ENCODE measurements at places on chromosomes 6 and 20.
A peak's percentile ranks its signal among the peaks of the same experiment; 100 is the strongest.

- DNase-seq = no peak
Measured at GRCh38 chr6:10177704-10178103, 237.2 kb downstream of the TFAP2A start.

- no peak for DNase-seq
Measured at GRCh38 chr6:69580706-69581105, 216.1 kb downstream of the LMBRD1 start.

DNA sequence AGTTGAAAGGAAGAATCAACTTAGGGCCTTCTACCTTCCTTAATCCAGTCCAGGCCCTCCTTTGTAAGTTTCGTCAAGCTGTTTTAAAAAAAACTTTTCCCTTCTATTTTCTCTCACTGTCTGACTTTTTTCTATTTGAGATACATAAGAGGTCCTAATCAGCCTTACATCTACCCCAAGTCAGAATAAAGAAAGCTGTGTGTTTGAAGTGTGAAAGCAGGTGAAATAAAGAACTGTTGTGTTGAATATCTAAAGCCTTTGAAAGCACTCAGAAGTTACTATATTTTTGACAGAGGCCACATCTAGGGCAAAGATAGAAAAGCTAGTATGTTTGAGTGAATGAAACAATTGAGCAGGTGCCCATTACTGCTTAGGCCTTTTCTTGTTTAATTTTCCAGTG, 35.5 kb downstream of the SH3BGRL2 start:
- DNase-seq = no peak

- DNase-seq = no peak
Measured at GRCh38 chr6:15608396-15608795, 54.4 kb downstream of the DTNBP1 start.

DNA sequence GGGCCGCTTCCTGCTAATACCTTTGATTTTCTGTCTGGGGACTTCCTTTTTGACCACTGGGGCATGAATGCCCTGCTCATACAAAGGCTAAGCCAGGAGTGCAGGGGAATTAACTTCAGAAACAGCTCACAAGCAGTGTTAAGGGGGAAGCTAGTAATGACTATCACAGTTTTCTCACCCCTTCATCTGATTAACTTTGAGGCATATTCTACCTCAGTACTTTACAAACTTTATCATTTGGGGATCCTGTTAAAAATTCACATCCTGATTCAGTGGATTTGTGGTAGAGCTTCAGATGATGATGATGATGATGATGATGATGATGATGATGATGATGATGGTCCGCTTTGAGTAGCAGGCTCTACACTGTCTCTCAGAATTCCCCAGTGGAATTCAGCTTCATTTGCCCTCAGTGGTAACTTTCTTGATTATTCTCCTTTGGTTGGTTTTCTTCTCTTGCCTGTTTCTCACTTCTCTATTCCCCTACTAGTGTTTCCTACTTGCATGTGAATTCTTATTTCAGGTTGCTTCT, 78.4 kb upstream of the TMEM170B start:
- DNase-seq = no peak

- no peak for DNase-seq
Measured at GRCh38 chr6:132465530-132466485, 47.1 kb downstream of the STX7 start.

DNA sequence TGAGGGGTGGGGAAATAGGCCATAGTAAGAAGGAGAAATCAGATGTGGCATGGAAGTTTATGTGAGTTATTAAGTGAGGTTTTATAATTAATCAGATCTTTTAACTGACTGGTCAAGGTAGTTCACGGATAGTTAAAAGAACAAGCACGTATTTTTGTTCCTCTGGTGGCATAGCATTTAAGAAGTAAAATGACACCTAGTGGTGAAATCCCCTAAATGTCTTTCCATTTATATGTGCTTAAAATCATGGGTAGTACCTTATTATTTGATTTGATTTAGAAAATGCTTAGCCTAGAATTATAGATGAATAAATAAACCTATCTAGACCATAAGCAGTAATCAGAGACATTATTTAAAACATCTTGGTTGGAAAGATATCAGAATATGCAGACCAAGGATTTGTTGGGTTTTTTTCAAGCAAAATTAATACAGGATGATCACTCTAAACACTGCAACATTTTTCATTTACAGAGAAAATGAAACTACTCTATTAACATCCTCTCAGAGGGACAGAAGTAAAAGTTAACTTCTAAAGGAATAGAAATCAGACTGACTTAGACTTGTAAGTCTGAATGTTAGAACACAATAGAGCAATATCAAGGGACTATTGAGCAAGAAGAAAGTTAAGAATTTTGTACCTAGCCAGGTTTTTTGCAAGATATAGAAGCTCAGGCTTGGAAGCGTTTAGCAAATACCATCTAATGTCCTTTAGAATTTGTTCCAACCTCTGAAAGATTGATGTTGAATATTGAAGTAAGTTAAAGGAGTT, 81.1 kb downstream of the STXBP5 start:
- DNase-seq = no peak

DNA sequence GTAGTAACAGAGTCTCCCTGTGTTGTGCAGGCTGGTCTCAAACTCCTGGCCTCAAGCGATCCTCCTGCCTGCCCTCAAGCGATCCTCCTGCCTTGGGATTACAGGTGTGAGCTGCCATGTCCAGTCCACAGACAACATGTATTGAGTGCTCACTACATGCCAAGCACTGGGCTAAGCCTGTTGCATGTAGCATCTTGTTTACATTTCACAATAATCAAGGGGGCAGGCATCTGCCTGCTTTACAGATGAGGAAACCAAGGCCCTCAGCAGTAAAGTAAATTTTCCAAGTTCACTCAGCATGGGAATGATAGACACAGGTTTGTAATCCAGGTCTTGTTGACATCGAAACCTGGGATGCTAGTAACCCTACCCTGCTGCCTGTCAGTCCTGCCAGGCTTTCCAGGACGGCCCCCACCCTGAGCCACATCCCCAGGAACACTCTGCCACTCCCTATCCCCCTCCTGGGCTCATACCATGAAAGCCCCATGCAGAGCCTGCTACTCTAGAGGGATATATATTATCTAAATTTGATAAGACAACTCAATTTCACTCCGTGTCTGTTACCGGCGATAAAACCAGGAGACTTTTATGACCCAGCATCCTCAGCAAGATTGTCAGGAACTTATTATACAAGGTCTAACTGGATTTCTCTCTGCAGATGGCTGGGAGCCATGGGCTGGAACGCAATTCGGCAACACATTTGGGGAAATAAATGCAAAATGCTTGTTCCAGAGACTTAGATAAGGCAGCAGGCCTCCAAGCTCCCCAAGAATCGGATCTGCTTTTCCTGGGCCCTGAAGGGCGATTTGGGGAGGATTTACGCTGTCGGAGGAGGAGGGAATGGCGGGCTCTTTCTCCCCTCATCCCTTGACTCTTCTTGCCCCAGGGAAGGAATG, 30.4 kb downstream of the CD40 start:
- DNase-seq = no peak

DNA sequence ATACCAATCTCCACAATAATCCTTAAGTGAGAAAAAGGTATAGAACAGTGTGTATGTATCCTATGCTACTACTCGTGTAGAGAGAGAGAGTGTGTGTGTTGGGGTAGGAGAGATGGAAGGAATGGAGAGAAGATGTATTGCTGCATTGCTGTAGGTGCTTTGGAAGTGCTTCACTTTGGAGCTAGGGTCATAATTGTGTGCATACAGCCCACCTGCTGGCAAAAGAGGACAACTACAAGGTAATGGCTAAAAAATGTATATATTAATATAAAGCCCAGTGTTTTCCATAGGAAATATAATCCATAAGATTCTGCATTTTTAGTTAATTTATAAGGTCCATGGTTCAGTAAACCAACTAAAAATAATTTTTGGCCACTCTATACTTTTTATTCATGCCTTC, 36.1 kb downstream of the SERAC1 start:
- no peak for DNase-seq

GRCh38 chr6:143810745-143811144, 32.4 kb upstream of the LTV1 start:
- no peak for DNase-seq

- peak; percentile 40 for DNase-seq
Measured at GRCh38 chr6:13466304-13467215, 20.8 kb downstream of the GFOD1 start.

- DNase-seq = no peak
Measured at GRCh38 chr6:169974663-169975062, 223.2 kb downstream of the ERMARD start.

- DNase-seq = no peak
Measured at GRCh38 chr20:42366626-42367025, 748.4 kb upstream of the CHD6 start.

DNA sequence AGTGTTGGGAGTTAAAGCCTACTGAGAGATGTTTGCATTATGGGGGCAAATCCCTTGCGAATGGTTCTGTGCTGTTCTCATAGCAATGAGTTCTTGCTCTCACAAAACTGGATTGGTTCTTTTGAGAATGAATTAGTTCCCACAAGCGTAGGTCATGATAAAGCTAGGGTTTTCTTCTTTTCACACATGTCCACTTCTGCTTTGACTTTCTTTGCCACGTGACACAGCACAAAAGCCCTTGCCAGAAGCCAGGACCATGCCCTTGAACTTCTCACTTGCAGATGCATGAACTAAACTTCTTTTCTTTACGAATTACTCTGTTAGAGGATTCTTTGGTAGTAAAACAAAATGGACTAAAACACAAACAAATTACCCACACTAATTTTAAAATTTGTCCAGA, 922.8 kb downstream of the EPHA7 start:
- no peak for DNase-seq

GRCh38 chr6:90895299-90896074, 308.6 kb upstream of the MAP3K7 start:
- DNase-seq = no peak

GRCh38 chr20:46013829-46014516, 5.3 kb downstream of the MMP9 start:
- peak; percentile 50 for DNase-seq

DNA sequence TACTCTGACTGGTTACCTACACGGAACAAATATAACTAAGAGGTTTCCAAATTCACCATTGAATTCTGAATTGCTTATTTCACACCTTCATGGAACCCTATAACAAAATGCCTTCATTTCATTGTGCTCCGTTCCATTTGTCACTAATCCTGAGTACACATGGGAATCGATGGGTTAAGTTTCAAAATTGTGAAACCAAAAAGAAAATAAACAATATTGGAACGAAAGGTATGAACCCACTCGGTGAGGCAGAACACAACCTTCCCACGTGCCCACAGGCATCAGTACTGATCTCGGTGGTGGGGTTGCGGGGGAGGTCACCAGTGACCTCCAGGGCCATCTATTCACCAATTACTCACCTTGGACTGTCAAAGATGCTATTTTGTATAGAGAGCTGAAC, 34.0 kb downstream of the PLAGL1 start:
- DNase-seq = no peak

GRCh38 chr6:11245381-11246256, 13.2 kb upstream of the NEDD9 start:
- DNase-seq = no peak

DNA sequence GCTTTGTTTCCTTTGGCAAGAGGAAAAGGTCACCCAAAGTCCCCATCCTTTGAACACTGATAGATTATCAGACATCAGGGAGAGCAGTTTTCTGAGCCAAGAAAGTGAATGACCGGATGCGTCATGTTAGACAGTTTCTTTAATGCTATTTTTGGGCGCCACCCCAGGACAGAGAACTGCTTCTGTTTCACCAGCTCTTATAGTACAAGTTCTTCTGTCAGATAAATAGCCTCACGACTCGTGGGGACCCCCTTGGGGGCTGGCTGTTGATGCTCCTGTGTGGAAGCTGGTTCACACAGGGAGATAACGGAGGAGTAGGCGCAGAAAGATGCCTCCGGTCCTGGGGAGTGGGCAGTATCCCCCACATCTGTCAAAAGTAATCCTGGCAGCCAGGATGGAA, 54.6 kb downstream of the NPEPL1 start:
- DNase-seq = no peak

DNA sequence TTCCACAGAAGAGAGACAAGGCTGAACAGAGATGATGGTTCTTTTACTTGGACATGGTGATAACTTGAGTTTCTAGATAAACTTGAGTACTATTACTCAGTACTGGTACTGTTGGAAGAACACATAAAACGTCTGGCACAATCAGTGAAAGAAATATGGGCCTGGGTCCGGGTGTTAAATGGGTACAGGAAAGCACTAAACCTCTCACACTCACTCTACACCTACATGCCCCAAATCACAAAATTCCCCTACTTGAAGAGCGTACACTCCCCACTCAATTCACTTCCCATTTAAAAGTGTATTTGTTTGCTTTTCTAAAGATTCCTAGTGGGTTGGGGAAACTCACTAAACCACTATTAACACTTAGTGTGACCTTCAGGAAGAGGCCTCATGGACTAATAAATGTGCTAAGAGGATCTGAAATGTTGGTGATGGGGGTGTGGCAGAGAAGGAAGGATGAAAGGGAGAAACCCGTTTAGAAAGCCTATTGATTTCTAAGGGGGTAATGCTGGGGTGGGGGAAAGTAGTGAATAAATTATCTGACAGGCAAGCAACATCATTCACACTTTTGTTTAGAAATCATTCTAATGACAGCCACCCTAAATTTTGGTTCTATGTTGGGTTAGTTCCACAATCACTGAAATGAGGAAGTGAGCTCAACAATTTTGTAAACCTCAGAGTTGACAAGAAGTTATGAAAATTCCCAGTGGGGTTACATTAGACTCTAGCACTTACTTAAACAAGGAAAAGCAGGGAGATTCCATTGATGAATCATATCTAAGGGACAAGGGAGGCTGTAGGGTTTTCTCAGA, 222.6 kb upstream of the MARCKS start:
- no peak for DNase-seq

- DNase-seq = no peak
Measured at GRCh38 chr6:46586906-46587305, 65.7 kb downstream of the CYP39A1 start.

DNA sequence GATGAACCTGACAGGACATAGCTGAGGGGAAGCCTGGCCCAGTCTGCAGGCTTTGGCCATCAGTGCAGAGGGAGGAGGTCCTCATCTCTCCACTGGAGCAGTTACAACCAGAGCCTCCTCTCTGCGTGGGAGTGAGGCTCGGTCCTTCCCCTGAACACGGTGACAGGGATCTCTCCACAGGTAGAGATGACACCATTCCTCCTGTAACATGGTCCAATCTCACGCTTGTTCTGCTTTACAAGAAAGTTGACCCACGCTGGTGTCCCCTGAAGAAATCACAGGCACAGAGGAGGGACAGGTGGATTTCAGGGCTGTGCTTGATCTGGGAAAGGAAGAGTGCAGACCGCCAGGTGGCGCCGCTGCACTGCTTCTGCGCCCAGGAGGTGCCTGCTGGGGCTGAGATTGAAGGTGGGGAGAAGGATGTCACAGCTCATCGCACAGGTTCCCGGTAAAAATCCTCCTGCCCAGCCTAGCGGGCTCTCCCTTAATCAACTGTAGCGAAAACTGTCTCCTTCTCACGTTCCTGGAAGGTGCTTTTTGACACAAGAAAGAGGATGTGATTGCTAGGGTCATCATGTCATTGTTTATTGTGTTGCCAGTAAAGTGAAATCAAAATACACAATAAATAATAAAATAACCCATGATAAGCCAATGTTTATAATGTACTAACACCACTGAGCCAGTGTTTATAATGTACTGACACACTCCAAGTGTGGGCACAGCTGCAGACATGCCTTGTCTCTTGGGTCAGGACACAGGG, 20.4 kb downstream of the HLA-G start:
- DNase-seq = peak; percentile 90

GRCh38 chr6:28648035-28648877, 122.6 kb downstream of the GPX5 start:
- no peak for DNase-seq

- DNase-seq = no peak
Measured at GRCh38 chr20:14531786-14532185, 194.4 kb upstream of the FLRT3 start.

GRCh38 chr6:5723841-5724691, 282.7 kb downstream of the NRN1 start:
- peak; percentile 9 for DNase-seq
